ENCODE measurements at places on chromosomes 5 and 9.

DNA sequence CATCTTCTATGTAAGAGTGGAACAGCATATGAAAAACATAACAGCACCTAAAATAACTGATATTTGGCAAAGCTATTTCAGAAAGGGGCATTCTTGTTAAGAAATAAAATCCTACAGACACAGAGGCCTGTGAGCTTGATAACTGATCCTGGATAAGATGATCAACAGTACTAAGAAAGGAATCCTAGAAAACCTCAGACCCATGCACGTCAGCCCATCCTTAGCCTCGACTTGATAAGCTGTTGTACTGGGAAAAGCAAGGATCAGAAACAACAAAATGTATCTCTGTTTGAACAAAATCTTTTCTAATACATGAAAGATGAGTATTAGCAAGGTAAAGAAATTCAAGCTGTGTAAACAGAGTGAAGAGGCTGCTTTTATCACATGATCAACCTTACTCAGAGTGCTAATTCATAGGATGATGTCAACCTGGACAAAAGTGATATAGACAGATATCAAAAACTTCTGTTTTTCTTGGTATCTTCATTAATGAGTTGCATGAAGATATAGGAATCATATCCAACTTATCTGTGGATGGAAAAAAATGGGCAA lies 15.2 kb downstream of the LIFR start:
- DNase-seq: no peak

- DNase-seq: no peak
Measured at GRCh38 chr9:15401266-15401665, 21.4 kb upstream of the SNAPC3 start.

- no peak for DNase-seq
Measured at GRCh38 chr5:7908317-7908716, 39.4 kb downstream of the MTRR start.

DNA sequence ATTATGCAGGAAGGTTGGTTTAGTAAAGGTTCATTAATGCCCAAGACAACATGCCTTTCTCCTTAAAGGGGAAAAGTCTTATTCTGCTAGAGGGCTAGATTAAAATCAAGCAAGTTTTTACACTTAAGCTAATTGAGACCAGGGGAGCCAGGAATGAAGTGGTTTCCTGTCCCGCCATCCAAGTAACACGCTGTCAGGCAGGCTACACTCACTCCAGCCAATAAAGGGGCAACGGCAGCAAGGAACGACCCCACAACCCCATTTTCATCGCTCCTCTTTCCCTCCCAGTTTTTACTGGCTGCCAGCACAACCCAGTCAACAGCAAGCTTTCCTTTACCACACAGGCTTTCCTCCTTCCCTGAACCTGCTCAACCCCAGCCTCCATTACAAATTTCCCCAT lies 225.1 kb downstream of the DCP2 start:
- no peak for DNase-seq

DNA sequence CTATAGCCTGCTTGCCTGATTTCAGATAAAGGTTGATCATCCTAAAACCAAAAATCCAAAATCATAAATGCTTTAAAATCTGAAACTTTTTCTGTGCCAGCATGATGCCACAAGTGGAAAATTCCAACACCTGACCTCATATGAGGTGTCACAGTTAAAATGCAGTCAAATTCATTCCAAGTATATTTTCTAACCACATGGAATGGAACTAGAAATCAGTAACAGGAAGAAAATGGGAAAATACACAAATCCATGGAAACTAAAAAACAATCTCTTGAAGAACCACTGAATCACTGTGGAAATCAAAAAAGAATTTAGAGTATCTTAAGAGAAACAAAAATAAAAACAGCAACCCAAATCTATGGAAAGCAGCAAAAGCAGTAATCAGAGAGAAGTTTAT lies 297.5 kb upstream of the COX7C start:
- no peak for DNase-seq

GRCh38 chr9:118651511-118651910 lies 717.7 kb downstream of the BRINP1 start:
- no peak for DNase-seq

GRCh38 chr5:65198456-65199120 lies 283.1 kb downstream of the ADAMTS6 start:
- no peak for DNase-seq

- no peak for DNase-seq
Measured at GRCh38 chr9:130932255-130933079, 6.6 kb downstream of the FIBCD1 start.

GRCh38 chr5:80114860-80115259 lies 79.7 kb downstream of the THBS4 start:
- no peak for DNase-seq

- no peak for DNase-seq
Measured at GRCh38 chr5:112552791-112553190, 133.7 kb upstream of the EPB41L4A start.

DNA sequence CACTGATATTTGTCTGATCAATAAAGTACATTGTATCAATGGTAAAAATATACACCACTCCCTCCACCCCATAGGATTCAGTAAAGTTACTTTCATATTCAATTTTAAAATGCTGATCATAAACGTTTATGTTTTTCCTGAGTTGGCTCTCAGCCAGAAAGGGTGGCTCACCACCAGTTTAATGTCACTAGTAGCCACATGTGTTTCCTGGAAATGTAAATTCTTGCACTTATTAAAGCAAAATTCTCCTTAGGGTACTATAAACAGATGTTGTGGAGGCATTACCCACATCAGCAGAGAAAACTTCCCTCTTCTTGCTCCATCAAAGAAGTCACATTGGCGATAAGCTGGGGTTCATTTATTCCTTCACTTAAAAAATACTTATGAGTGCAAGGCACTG lies 210.3 kb downstream of the SREK1 start:
- DNase-seq: no peak

DNA sequence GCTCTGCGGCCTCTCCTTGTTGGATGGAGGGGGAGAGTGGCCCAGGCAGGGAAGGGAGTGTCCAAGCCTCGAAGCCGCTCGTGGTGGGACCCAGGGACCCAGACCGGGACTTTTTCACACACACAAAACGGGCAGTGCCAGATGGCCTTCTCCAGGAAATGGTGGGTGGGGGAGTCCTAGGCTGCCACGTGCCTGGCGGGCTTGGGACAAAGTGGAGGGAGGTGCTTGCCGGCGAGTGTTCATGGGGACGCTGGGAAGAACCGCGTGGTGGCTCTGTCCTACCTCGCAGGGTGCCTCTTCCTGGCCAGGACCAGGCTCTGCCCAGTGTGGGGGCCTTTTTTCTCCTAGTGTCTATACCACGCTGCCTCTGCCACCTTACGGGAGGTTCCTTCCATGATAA lies 155.0 kb upstream of the COL5A1 start:
- no peak for DNase-seq

DNA sequence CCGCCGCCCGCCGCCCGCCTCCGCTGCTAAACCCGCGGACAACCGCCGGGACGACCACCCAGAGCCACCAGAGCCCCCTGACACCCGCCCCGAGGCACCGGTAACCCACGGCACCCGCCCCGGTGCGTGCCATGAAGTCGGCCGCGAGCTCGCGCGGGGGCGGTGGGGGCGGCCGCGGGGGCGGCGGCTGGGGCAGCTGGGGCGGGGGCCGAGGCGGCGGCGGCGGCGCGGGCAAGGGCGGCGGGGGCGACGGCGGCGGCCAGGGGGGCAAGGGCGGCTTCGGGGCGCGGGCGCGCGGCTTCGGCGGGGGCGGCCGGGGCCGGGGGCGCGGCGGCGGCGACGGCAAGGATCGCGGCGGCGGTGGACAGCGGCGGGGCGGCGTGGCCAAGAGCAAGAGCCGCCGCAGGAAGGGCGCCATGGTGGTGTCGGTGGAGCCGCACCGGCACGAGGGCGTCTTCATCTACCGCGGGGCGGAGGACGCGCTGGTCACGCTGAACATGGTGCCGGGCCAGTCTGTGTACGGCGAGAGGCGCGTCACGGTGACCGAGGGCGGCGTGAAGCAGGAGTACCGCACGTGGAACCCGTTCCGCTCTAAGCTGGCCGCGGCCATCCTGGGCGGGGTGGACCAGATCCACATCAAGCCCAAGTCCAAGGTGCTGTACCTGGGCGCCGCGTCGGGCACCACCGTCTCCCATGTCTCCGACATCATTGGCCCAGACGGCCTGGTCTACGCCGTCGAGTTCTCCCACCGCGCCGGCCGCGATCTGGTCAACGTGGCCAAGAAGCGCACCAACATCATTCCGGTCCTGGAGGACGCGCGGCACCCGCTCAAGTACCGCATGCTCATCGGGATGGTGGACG lies 499 bp downstream of the FBLL1 start:
- no peak for DNase-seq

- no peak for DNase-seq
Measured at GRCh38 chr5:113169720-113170119, 193.1 kb downstream of the DCP2 start.

- no peak for DNase-seq
Measured at GRCh38 chr9:111873901-111874300, 22.7 kb upstream of the UGCG start.

DNA sequence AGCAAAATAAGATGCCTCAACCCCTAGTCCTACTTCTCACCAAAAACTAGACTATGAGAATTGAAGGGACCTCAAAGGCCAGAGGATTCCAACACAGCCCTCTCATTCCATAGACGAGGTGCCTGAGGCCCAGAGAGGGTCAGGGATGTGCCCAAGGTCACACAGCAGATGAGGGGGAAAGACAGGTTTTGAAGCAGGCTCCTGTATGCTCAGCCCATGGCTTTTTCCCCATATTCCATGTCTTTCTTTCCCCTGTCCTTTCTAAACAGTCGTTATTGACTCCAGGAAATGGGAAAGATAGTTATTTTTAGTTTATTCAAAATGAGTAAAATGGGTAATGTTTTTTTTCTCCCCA lies 61.2 kb upstream of the COL15A1 start:
- no peak for DNase-seq

- no peak for DNase-seq
Measured at GRCh38 chr5:75536147-75536546, 24.5 kb downstream of the POLK start.

DNA sequence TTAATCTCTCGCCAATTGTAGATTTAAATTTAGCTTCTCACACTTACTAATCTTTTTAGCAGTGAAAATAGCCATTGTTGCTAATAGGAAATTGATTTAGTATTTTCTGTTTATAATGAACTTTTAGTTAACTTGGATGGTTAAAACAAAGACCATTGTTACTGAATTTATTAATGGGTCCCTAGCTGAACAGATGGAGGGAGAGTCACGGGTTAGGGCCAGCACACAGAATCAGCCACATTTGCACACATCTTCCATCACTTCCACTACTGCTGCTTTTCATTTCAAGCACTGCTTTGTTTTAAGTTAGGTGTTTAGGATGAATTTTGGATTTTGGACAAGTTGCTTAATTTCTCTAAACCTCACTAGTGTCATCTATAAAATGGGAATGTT lies 125.9 kb upstream of the ADAMTSL1 start:
- no peak for DNase-seq

DNA sequence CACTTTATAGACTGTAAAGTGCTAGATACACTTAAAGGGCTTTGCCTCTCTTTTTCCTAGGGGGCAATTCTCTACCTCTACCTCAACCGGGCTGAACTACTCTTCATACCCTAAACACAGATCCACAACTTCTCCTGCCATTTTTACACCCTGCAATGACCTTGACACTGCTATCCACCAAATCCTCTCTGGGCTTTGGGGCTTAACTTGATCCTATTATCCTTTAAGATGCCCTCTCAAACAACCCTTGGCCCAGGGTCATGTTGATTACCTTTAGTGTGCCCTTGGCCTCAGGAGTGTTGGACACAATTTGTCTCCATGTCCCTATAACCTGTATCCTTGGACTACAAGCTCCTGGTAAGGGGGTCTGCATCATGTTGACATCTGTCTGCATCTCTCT lies 19.5 kb downstream of the ANXA6 start:
- no peak for DNase-seq

- no peak for DNase-seq
Measured at GRCh38 chr5:76986825-76987526, 34.1 kb downstream of the CRHBP start.

GRCh38 chr9:93500571-93501298 lies 47.4 kb upstream of the FAM120AOS start:
- DNase-seq: no peak

GRCh38 chr5:56352808-56353590 lies 119.9 kb upstream of the ANKRD55 start:
- DNase-seq: no peak

- DNase-seq: no peak
Measured at GRCh38 chr5:100853582-100853981, 49.5 kb downstream of the ST8SIA4 start.

- DNase-seq: no peak
Measured at GRCh38 chr9:79768194-79768593, 196.4 kb downstream of the TLE4 start.

DNA sequence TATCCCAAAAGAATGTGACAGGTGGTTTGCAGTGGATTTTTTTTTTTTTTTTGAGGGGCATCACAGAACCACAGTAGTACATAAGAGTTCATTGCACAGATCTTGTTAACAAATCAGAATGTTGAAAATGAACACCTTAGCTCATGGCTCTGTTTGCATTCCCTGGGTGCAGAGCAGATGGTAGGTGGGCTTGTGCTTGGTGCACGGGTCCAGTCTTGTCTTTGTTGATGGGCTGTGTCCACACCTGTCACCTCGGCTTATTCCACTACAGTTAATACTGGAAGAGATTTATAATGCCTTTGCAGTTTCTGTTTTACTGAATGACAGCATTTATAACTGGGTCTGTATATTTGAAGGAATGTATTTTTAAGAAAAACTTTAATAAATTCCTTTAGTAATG lies 146.6 kb downstream of the KDM4C start:
- DNase-seq: no peak

DNA sequence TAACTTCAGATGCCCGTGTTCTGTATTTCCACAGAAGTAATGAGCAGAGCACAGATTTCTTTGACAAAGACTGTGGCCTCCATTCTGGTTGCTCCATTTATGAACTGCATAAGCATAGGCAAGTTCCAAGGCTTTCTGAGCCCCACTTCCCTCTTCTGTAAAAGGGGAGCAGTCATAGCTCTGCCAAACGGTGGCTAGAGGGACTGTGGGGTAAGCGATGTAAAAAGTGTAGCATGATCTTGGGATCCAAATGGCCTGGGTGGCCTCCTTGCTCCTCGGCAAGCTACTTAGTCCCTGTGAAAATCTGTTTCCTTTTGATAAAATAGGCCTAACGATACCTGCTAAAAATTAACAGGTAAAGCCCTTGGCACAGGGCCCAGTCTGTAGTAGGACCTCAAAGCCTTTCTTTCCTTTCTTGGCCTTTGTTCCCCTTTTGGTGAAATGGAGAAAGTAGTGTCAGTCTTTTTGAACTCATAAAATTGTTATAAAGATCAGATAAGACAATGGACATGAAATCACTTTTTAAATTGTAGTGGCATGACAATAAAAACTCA lies 646.6 kb downstream of the ACTL7B start:
- no peak for DNase-seq

- no peak for DNase-seq
Measured at GRCh38 chr5:65907135-65907534, 19.2 kb upstream of the ERBIN start.

- DNase-seq: peak; percentile 64
Measured at GRCh38 chr9:111482694-111483438, 1.3 kb downstream of the ECPAS start.
